ENCODE measurements at places on chromosomes 3 and 15.

DNA sequence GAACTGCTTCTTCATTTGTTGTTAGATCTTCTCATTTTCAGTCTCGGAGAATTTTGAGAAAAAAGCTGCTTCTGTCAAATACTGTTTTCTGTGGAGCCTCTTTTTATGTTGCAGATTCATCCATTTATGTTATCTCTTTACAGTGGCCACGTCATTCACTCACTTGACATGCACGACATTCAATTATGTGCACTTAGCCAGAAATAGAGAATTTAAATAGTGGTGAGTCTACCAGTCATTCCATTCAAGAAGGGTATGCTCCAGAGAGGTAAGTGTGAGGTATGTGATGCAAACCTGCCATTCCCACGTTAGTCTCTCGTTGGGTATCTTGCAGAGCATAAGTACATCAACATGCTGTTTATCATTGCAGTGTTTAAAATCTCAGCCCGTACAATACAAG is 9.8 kb downstream of the ARPP19 start:
- DNase-seq, result no peak

- DNase-seq, result no peak
These were observed 56.1 kb upstream of the TRAK1 start for GRCh38 chr3:42035007-42035406.

DNA sequence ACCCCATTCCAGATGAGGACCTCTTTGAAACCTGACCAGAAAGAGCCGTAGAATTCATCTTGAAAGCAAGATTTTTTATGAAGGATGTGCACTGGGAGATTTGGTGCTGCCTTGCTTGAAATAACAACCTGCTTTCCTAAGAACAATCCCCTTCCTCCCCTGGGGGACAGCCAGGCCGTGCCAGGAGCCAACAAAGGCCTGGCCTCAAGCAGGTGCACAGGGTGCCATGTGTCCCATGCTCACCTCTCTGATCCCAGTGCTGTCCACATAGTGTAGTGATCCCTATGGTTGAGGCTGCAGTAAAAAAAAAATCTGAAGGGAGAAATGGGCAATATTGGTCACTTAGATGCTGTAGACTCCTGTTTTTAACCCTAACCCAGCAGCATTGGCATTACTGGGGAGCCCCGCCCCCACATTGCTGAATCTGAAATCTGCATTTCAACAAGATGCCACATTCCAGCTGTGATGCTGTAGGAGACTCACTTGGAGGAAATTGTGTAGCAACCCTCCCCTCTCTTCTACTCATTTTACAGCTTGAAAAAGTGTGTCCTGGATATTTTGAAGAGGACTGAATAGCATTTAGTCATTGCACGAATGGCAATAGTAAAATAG is 171.2 kb downstream of the APBA2 start:
- DNase-seq, result no peak

DNA sequence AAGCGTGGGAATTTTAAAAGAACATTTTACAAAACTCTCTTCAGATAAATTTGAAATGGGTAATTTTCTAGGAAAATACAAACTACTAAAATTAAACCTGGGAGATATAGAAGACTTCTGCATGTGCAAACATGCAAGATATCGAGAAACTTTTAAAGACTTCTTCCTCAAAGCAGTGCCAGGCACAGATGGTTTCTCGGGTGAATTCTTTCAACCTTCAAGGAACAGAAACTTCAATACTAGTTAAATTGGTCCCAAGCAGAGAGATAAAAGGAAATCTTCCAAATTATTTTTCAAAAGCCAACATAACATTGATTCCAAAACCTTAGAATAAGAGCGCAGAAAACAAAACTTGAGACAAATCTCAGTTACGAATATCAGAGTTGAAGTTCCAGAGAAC is 732.7 kb downstream of the PDCD6IP start:
- no peak for DNase-seq

DNA sequence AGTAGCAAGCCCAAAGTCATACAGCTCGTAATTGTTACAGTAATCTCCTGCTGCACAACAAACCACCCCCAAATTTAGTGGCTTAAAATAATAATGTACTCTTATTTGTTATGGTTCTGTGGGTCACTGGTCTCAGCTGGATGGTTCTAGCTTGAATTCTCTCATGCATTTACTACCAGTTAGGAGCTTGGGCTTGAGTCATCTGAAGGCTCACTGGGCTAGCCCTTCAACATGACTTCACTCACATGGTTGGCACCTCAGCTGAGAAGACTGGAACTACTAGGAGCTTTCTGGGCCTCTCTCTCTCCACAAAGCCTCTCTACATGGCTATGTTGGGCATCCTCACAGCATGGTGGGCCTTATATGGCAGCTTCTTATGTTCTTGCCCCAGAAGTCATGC is 12.5 kb downstream of the PCOLCE2 start:
- DNase-seq, result no peak

DNA sequence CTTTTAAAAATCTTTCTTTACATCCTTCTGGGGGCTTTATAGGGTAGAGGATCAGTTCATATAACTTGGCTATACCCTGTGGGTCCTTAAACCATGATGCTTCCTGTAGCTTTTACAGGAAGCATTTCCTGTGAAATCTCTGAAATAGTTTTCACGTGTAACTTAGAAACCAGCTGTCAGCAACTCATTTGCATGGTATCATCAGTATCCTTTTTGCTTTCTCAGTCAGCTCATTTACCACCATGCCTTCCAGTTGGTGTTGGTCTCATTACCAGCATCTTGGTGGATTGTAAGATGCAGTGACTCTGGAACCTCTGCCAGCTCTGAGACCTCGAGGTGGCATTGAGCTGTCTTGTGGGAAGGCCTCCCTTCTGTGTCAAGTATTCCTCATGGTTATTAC is 96.7 kb upstream of the MYZAP start:
- DNase-seq, result no peak

DNA sequence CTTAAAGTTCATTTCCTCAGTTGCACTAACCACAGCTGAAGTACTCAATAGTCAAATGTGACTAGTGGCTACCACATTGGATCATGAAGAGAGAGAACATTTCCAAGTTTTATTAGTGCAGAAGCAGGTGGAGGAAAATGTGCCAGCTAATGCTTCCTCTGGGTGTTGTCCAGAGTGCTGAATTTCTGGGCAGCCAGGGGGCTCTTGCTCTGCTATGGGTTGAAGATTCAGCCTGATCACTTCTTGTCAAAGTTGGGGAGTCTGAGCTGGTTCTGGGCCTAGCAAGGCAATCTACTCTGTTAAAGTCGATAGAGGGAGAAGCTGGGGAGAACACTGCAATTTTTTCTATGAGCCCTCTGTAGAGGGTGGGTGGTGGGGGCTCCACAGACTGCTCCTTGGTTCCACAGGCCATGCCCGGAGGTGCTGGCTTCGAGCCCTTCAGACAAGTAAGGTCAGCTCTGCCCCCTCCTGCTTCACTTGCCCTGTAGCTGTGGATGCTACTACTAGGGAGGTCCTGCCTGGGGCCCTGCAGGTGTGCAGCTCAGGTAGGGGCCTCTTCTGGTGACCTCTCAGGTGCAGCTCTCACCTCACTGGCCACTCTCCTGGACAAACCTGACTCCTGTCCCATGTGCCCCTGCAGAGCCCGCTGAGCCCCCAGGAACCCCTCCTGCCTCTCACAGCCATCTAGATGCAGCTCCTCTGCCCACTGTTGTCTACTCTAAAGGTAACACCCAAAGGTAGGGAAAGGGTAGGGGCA is 8.2 kb downstream of the ALG3 start:
- DNase-seq, result no peak

DNA sequence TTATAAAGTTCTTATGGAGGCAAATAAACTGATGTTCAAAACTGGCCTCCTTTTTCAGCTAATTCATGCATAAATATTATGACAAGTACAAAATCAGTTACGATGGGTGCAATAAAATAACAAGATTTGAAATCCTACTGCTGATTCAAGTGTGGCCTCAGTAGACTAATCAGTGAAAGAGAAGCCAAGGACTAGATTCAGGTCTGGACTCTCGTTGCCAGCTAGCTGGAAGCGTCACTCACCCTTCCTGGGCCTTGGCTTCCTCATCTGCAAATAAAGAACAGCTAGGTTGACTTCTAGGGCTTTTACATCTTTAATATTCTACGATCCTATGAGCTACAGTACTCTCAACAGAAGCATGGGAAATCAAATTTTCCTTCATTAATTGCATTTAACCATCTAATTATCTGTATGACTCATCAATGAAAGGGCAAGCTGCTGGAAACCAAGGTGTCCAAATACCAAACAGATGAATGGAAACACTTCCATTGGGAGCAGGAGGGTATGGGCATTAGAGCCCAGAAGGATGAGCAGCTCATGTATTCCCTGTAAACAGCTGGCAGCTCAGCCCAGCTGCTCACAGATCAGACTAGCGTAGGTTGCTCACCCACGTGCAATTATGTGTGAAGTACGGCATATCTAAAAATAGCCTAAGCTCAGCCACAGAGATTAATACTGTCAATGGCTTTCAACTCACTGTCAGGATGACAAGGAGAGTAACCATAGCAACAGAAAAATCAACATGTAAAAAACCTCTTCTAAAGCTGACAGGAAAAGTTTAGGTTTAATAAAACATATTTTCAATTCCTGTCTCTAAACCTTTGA is 294.8 kb downstream of the PLCL2 start:
- DNase-seq, result no peak

DNA sequence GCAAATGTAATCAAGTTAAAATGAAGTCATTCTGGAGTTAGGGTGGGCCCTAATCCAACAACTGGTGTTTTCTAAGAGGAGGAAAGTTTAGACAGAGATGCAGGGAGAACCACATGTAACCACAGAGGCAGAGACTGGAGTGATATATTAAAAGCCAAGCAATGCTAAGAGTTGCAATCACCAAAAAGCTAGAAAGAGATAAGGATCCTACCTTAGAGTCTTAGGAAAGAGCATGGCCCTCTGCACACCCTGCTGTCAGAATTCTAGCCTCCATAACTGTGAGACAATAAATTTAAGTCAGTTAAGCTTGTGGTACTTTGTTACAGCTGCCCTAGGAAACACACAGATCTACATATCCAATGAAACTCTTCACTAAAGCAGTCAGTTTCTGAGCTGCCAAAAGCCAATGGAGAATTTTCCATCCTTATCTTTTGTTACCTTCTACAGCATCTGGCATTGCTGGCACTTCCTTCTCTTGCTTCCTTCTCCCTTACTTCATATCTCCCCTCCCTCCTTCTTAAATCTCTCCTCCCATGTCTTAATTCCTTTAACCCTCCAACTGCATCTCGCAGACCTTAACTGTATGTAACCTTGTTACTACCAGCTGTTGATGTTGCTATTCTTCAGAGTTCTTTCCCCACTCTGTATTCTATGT is 11.2 kb downstream of the DCBLD2 start:
- DNase-seq, result no peak

DNA sequence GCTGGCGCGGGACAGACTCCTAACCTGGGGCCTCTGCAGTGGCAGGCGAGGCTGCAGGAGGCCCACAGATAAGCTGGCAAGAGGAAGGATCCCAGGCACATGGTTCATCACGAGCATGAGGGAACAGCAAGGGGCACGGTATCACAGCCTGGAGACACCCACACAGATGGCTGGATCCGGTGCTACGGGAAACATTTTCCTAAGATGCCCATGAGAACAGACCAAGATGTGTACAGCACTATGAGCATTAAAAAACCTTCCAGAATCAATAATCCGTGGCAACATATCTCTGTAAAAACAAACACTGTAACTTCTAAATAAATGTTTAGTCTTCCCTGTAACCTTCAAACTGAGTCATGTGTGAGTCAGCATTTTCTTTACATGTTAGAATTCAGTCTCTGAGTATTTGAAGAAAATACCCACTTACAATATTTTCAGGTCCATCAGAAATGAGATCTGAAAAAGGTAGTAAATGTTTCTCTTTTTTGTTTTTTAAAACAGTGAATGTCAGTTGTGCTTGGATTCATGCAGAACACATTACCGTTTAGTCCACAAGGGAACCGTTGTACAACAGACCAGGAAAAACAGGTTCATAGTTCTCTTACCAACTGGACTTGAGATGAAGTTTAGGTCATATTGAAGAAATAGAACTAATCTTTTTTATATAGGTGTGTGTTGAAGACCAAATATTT is 75.9 kb downstream of the BOC start:
- no peak for DNase-seq

GRCh38 chr3:124456506-124456905 is 273.7 kb upstream of the UMPS start:
- no peak for DNase-seq

- no peak for DNase-seq
These were observed 146.3 kb downstream of the ANXA2 start for GRCh38 chr15:60251300-60252070.

- no peak for DNase-seq
These were observed 137.4 kb downstream of the NR1I2 start for GRCh38 chr3:119918992-119919933.

DNA sequence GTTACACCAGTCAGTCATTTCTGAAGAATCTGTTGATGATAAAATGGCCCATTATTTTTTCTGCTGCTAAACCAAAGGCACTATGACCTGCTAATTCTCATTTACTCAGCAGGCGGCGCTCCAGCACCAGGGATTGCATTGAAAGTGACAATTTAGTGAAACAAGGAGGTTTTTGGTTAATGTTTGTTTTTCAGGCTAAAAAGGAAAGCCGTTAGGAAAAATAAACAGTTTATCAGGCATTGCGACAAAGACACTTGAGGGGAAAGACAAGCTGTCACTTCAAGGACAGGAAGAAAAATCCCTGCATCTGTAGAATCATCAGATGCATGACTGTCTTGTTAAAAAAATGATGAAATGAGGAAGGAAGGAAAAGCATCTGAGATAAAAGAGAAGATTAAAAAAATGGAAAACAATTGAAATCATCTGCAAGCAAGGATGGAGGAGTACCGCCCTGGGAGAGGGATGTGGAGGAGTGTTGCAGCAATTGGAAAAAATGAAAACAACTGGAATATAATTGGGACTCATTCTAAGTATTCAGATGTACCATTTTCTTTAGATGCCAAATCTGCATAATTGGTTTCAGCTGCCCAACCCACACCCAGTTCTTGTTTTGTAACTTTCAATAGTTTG is 54.0 kb downstream of the NR1D2 start:
- peak; percentile 39 for DNase-seq
